Pericardium fibroblast (primary cell): ENCODE measurements at places on chromosomes 7 and 10. TPM values are rescaled to one million over a fixed set of nuclear protein-coding genes. Genes with fewer than 3 reads are reported as not detected.

Gene CASP7
- total RNA-seq = 19.1 and 21.4 TPM in 2 replicates

Gene ARMC3
- total RNA-seq = not detected in 2 replicates

Gene ANXA8
- 0.77 and 18.2 TPM in 2 replicates for total RNA-seq

Gene IL15RA
- total RNA-seq = 7.8 and 12.5 TPM in 2 replicates

Gene SLC35G1
- total RNA-seq = 2.2 and 3.6 TPM in 2 replicates

Gene RNF32
- 0.77 and 3.2 TPM in 2 replicates for total RNA-seq

Gene NUDCD3
- 26.1 and 51.0 TPM in 2 replicates for total RNA-seq

Gene C10orf90
- 0.09 TPM in 1 of 2 replicates, not detected in the other for total RNA-seq

Gene GIMAP8
- total RNA-seq = not detected in 2 replicates

Gene MRC1
- total RNA-seq = 0.09 TPM in 1 of 2 replicates, not detected in the other
